Activated gamma-delta T cell (primary cell): ENCODE measurements at places on chromosomes 5 and 9.

DNA sequence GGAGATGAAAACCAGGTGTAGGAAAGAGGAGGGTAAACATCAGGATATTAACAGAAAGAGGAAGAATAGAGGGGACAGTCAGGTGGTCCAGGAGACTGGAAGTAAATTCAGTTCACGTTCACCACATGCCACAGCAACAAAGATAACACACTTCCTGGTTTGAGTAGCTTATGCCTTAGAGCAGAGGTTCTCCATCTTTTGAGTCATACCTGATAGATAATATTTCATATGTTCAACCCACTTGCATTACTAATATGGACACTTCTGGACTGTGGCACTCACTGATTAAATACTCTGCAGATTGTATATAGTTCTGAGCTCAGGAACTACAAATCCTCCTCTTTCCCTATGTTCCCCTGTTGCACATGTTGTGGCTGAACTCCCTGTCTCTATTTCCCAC is 179.9 kb upstream of the NR3C1 start:
- DNase-seq: no peak

DNA sequence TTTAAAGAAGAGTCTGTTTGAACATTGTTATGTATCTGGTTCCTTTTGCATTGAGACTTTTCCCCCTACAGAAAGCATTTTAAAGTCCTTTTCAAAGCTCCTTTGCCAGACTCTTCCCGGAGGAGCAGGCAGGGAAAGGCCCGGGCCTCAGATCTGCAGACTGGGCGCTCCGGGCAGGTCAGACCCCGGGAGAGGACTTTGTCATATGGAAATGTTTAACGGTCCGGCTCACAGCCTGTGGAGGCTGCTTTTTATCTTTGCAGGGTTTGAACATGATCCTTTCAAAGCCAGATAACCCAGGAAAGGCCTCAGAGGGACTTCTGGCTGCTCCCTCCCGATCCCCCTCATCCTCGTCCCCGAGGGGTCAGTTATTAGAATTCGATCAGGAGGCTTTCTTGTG is 82.1 kb upstream of the IRX2 start:
- DNase-seq: no peak

DNA sequence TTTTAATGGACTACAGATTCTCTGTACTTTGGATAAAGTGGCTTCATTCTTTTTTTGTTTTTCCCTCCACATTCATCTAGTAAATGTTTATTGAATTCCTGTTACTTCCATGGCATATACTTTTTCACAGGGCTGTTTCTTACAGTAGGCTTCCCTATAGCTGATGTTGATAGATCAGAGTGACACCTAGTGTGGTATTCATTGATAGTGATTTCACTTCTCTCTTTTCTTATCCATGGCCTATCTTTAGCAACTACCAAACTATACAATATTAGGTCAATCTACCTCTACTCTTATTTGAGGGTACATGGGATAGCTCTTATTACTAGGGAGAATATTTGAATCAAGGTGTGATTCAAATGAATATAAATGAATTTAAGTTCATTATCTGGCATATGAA is 35.8 kb downstream of the FSD1L start:
- no peak for DNase-seq

DNA sequence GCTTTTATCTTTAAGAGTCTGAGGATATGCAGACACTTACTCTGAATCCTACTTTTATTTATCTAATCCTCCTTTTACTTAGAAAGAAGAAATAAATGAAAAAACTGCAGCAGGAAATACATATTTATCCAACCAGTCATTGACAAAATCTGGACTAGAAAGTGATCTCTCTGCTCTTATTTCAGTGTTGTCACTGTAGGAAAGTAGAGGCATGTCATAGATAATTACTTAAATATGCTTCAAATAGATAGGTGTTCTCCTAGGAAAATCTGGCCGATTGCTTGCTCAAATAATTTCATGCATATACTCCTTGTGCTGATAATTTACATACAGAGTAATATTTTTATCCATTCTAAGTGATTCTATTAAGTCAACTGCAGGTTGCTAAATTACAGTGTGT is 2001.9 kb upstream of the C9orf72 start:
- no peak for DNase-seq

- no peak for DNase-seq
These were observed 332.4 kb downstream of the KCTD16 start for GRCh38 chr5:144503123-144503522.

DNA sequence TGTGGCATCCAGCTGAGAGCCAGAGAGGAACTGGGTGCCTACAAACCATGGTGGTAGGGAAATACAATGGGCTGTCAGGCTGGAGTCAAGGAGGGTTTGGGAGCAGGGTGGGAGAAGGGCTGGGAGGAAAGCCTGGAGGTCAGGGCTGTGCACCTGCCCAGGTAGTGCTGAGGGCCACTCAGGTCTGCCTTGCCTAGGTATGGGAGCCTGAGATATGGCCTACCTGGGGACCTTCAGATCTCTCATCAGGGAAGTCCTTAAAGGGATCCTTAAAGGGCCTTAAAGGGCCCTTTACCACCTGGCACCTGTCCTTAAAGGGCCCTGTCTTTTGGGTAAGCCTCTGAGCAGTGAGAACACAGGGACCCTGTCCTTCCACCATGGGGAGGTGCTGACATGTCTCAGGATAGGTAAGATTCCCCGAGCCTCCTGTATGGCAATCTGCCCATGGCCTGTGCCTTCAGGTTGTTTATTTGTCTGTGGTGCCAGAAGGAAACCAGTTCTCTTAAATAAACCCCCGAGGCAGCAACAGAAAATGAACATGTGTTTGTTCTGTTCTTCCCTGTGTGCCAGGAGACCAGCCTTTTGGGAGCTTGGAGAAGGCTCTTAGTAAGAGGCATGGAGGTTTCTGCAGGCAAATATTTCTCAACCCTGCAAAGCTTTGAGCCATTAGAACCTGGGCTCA is 23.3 kb downstream of the SLC25A48 start:
- no peak for DNase-seq

DNA sequence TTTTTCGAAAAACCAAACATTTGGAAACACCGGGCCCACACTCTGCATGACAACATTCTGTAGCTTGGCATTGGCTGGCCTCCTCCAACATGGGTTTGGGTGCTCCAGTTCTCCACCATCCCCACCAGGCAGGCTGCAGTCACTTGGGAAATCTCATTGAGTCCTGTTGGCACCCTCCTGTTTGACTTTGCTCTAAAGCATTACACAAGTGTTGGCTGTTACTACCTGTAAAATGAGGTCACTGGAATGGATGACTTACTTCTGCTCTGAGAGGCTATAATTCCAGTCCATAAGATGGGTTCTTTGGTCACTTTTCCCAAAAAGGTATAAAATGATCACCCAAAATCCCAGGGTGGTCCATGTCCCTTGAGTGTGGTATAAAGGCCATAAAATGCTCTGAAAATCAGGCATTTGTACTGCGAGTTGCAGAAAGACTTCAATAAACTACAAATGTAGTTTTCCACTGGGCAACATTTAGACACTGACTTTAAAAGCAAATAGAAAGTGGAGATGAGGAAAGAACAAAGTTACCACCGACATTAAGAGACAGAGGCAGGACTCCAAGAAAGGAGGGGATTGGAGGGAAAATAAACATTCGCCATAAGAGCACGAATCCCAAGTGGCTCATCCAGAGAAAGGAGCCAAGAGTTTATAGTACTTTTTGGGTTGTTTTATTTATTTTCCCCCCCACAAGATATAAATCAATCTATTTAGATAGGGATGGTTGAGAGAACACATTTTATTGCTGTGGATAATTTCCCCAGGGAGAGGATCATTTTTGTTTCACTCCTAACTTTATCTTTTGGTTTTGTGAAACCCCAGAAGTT is 295.1 kb downstream of the TLE1 start:
- no peak for DNase-seq

GRCh38 chr9:77906991-77907390 is 124.6 kb downstream of the GNAQ start:
- no peak for DNase-seq

- no peak for DNase-seq
These were observed 197.6 kb downstream of the DRD1 start for GRCh38 chr5:175246242-175246888.

DNA sequence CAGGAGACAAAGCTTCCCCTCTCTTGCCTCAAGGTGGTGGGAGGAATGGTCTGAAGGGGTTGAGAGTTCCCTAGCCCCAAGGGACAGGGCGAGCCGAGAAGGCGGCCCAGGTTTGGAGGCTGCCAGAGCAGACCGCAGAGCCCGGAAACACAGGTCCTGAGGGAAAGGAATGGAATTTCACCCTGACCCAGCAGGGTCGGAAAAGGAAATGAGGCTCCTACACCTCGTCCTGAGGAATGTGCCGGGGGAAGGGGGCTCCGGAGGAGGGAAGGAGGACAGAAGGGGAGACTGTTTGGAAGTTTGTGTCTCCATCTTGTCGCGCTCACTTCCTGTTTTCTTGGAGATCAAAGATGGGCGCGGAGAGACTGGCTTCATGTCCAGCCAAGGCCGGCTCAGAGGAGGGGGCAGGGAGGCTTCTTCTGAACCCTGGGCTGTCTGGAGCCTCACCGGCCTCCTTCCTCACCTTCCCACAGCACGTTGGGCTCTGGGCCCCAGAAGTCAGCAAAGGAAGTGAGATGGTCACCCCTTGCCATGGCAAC is 9.6 kb downstream of the ENG start:
- DNase-seq: no peak

GRCh38 chr5:174617285-174617684 is 107.1 kb upstream of the MSX2 start:
- no peak for DNase-seq

DNA sequence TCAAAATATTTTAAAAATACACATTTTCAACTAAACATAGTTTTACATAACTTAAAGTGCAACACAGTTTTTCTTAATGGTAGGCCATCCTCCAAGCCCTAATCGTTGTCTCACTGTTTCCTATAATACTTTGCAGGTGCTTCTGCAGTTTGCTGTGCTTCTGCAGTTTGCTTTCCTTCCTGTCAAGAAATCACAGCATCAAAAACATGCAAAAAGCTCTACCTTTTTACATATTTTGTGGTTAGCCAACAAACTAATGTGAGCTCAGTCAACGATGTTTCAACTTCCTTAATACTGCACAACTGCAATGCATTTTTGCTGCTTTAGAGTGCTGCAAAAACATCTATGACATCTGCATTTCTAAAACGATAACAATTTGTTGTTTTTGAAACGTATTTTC is 25.2 kb downstream of the EMB start:
- no peak for DNase-seq

- DNase-seq: no peak
These were observed 499.0 kb downstream of the GADD45G start for GRCh38 chr9:90103771-90104170.

DNA sequence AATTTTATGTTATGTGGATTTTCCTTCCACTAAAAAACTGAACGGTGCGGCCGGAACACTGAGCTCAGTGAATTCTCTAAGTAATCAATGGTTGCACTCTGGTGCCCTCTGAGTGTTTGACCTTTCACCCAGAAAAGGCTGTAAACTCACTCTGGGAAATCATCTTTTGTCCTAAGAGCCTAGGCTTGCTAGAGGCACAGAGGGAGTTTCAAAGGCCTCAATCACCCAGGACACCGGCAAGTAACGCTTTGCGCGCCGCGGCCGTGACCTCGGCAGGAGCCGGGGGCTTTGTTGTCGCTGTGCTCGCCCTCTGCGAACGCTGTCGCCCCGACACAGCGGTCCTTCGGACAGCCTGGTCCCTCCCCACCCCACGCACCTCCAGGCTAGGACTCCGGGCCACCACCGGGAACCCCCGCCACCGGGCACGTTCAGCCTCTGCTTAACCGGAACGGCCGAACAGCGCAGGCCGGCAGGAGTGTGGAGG is 703 bp downstream of the ISCA1 start:
- DNase-seq: no peak

DNA sequence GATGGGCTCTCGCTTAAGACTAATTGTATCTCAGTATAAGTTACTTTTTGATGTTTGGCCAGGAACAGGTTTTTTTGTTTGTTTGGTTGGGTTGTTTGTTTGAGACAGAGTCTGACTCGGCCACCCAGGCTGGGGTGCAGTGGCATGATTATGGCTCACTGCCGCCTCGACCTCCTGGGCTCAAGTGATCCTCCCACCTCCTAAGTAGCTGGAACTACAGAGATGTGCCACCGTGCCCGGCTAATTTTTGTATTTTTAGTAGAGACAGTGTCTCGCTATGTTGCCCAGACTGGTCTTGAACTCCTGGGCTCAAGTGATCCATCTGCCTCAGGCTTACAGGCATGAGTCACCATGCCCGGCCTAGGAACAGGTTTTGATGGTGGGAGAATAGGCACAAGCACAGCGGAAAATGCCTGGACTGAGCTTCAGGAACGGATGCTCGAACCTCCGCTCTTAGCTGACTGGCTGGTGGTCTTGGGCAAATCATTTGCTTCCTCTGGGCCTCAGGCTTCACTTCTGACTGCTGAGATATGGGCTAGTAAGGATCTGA is 11.4 kb upstream of the SYNPO start:
- DNase-seq: no peak

- no peak for DNase-seq
These were observed 40.3 kb downstream of the RASGEF1C start for GRCh38 chr5:180168758-180169157.

- no peak for DNase-seq
These were observed 116.5 kb downstream of the SNX18 start for GRCh38 chr5:54634089-54634488.

GRCh38 chr9:113953531-113953930 is 77.4 kb downstream of the ZNF618 start:
- no peak for DNase-seq

DNA sequence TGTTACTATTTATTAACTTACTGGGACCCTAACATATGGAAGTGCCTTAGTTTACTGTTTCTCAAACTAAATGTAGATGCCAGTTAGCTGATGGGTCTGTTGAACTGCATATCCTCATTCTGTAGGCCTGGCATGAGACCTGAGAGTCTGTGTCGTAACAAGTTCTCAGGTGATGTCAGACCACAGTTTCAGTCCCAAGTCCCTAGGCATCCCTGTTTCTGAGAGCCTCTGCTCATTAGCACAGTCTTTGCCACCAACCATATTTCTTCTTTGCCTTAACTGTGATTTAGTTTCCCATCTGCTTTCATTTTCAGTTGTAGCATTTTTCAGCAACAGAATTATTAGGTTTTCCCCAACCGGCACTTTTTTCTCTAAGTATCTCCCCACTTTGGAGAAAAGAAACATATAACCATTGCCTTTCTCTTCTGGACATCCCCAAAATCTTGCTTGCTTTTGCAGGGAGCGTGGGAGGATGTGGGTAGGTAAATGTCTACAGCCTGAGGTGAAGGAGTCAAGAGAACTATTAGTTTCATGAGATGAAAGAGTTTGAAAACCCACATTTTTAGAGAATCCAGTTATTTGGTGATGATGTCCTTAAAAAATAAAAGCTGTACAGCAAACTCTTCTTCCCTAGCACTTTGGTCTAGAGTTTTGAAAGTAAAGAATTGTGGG is 74.6 kb downstream of the NUDT12 start:
- no peak for DNase-seq

DNA sequence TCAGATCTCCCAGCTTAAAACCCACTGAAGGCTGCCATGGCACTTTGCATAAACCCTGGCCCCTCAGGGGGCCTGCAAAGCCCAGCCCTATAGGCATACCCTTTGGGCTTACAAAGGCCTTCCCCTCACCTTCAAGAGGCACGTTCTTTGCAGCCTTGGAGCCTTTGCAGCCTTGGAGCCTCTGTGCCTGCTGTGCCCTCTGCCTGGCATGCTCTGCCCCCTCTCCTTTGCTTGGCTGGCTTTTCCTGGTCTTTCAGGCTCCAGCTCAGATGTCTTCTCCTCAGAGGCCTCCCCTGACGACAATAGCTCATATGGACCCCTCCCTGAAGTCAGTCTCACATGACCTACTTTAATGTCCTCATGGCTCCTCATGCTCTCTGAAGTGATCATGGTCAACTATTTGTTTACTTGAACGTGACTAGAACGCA is 60.3 kb downstream of the CXXC5 start:
- no peak for DNase-seq

GRCh38 chr5:56735849-56736641 is 79.3 kb upstream of the MAP3K1 start:
- DNase-seq: no peak

GRCh38 chr5:59648038-59648831 is 245.3 kb downstream of the PDE4D start:
- DNase-seq: no peak
